NCI-H1417 (cell line): ENCODE measurements at places on chromosomes 3 and 15.

DNA sequence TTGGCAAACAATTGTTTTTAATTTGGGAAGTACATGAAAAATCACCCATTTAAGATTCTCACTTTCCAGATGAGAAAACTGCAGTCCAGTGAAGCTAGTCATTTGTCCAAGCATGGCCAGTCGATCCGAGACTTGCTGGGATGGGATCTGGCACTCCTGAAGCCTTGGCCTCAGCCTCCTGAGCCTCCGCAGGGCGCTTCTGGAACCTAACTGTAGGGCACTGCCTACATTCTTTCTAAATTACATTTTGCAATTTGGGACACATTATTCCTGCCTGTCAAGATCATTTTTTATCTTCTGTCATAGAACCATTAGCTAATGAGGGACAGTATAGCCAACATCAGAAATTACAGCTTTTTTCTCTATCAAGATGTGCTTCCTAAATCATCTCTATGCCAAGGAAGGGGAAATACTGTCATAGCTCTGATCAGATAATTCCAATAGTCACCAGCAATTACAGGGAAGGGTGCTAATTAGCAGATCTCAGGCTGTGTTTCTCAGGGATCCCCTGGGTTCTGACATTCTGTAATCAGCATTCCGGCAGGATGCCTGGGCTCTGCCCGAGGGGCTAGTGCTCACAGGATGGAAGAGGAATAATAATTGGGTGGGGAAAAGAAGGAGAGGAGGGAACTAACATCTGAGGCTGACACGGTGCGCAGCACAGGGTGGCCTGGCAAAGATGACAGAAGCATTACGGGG is 28.3 kb downstream of the ANAPC13 start:
- DNase-seq = no peak

- DNase-seq = no peak
These were observed 77.0 kb upstream of the SAMMSON start for GRCh38 chr3:69922521-69923000.

GRCh38 chr3:10376353-10376752 is 55.4 kb upstream of the SEC13 start:
- DNase-seq = no peak

DNA sequence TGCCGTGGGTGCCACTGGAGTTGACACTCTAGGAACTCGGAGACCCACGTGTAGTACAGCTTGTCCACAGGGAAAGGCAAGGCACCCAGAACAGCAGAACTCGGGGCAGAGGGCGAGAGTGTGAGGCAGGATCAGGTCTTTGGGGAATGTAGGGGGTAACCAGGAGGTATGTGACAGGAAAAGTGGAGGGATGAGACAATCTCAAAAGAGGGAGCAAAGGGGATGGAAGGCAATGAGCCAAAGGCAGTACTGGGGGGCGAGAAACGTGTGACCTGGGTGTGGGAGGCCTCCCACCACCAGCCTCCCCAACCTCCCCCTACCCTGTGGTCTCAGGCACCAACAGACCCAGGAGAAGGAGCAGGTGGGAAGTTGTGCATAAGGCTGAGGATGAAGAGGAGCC is 48.9 kb downstream of the UMPS start:
- DNase-seq = no peak

DNA sequence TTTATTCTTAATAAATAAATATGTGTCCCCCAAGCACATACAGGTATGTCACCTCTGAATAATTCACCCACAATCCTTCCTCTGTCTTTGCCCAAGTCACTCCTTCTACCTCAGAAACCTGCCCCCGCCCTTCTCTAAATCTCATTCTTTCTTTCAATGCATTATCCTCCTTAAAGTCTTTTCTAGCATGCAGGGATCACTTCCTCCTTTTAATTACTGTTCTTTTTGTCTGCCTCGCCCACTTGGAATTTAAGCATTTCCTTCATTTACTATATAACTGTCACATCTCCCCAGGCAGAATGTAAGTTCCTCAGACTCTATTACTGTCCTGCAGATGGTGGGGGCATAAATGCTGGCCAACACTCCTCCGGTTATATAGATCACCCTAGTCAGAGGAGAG is 7.8 kb downstream of the CCDC80 start:
- DNase-seq = no peak
